Vein endothelial cell (primary cell): ENCODE measurements at places on chromosomes 4 and X. TPM values are rescaled to one million over a fixed set of nuclear protein-coding genes. Genes with fewer than 3 reads are reported as not detected.

The TBC1D8B gene
- total RNA-seq = 4.2 and 4.8 TPM in 2 replicates

The DCX gene
- not detected in 2 replicates for total RNA-seq

The MND1 gene
- 0.98 and 2.4 TPM in 2 replicates for total RNA-seq

The HSFX3 gene
- not detected in 2 replicates for total RNA-seq

The CT45A2 gene
- not detected in 2 replicates for total RNA-seq

The MAGEB2 gene
- not detected in 2 replicates for total RNA-seq

The CHRDL1 gene
- not detected in 2 replicates for total RNA-seq

The BTC gene
- under 0.01 and 0.10 TPM in 2 replicates for total RNA-seq

The UNC5C gene
- total RNA-seq = 0.29 and 1.3 TPM in 2 replicates

The LDOC1 gene
- total RNA-seq = 6.2 and 8.5 TPM in 2 replicates

The LPAR4 gene
- total RNA-seq = not detected in 2 replicates
